ENCODE measurements at places on chromosomes 5 and 9. TPM values are rescaled to one million over a fixed set of nuclear protein-coding genes. Genes with fewer than 3 reads are reported as not detected.

- DNase-seq: no peak
Observed at GRCh38 chr5:31916327-31916726, 257.8 kb downstream of the GOLPH3 start.

- DNase-seq: no peak
Observed at GRCh38 chr9:122201641-122202040, 27.1 kb downstream of the LHX6 start.

GRCh38 chr5:91119981-91120850 lies 262.9 kb downstream of the ARRDC3 start:
- DNase-seq: no peak

DNA sequence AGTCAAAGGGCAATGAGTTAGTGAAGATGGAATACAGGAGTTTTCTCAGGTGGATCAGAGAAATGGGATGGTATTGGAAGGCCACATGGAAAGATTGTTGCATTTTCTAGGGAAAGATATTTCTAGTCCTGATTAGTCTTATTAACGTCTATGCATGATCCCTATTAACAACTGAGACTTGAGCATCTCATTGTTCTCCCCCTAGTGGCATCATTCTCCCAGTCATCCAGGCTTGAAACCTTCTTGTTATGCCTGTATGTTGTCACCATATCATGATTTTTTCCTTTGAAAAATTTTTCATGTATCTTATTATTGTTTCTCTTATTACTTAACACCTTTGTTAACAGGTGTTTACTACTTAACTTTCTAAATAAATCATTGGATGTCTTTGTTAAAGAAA lies 34.4 kb downstream of the KIF2A start:
- no peak for DNase-seq

- no peak for DNase-seq
Observed at GRCh38 chr5:7991125-7991821, 122.3 kb downstream of the MTRR start.

- DNase-seq: no peak
Observed at GRCh38 chr5:143316844-143317631, 86.4 kb downstream of the NR3C1 start.

DNA sequence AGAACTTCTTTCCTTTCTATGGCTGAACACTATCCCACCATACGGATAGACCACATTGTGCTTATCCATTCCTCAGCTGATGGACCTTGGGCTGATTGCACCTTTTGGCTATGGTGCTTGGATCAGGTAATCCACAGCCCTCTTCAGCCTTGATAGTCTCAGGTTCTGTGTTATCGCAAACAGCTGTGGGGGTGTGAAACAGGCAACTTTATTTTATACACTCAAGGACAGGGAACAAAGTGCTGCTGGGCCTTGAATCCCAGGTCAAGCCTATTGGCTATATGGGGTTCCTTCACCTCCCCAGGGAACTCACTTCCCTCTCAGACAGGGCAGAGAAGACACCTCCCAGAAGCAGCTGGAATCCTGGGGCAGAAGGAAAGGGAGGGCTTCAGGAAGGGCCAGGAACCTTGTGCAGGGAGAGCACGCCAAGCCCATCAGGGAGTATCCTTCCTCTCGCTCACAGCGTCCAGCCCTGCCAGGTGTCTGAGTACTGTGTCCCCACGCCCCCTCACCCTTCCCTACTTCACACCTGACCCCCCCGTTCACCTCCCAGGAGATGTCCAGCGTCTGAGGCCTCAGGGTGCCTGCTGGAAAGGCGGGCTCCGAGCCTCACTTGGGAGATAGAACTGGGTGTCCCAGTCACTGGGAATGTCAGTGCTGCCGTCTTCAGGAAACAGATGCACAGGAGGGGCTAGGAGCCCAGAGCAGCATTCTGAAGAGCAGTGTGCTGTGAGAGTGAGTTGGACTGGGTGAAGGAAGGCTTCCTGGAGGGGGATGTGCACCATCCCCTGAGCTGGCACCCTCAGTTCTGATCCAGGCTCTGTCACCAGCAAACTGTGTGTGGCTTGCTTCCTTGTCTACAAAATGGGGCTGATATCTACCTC lies 32.8 kb downstream of the AFAP1L1 start:
- DNase-seq: no peak

The ADAM19 gene
- 64.0 TPM for polyA plus RNA-seq

The ZFP2 gene
- polyA plus RNA-seq: 2.3 TPM

DNA sequence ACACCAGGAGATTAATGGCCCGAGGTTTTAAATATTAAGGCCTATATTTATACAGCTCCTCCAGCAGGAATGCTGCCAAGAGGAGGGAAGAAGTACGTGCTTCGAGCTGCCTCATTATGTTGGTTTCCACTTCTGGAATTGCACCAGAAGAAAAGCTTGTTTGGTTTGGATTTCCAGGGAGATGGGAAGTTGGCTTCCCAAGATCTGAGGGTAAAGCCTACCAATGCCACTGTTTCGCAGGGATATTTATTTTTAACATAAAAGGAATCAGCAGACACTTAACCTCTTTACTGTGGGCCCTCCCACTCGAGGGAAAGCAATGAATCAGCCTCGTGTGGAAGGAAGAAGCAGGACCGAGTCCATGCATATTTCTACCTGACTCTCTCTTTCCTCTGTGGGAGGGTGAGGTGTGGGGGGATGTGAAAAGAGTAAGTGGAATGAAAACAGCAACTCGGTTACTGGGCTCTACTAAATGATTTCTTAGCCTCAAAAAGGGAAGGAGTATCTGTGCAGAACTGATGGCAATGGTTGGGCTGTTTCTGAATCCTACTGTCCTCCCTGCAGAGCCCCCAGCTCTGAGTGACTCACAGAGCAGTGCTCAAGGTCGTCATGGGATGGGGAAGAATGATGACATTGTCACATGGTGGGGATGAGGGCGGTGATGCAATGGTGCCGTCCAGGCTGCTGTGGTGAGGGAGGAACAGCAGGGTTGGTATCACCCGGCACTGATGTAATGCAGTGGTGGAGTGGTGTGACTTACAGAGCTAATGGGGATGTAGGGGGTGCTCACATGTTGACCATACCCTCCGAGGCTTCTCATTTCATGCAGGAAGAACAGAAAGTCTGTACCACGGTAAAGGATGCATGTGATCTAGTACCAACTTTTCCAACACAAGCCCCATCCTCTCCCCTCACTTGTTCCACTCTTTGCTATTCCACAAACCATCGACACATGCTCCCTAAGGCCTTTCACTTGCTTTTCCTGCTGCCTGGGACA lies 215.0 kb upstream of the PANK3 start:
- peak; percentile 21 for DNase-seq

The TAF11L10 gene
- polyA plus RNA-seq: not detected

DNA sequence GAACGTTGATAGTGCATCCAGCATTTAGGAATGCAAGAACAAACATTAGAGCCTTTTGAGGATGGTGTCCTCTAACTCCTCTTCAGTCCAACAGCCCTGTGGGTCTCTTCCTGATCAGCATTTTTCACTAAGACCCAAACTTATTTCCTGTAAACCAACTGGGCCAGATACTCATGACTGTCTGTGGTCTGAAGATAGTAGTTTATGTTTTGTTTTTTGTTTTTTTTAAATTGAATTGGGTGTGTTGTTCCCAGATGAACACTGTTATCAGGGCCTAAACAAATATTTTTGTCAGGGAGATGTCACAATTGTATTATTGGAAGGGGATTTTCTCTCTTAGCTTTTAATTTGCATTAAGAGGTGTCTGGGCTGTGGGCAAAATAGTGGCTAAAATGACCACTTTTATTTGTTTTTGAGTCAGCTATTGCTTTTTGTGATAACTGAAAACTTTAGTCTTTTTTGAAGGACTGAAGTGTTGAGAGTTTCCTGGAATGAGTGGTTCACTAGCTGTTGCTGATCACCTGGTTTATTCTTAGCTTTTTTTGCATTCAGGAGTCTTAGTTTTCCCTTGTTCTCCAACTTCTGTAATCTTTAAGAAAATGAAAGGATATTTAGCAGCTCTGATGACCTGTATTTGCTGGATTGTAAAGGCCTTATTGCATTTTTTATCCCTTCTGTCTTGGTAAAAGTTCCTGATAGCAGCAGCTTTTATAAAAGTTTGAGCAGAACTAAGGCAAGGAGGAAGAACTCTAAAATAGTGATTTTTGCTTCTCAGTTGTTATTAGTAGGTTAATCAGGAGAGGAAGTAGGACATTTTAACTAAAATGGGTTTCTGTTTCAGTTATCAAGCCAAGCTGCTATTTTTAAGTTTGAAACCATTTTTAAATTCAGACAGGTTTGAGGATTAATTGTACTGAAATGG lies 5.5 kb downstream of the MAN2A1 start:
- no peak for DNase-seq

DNA sequence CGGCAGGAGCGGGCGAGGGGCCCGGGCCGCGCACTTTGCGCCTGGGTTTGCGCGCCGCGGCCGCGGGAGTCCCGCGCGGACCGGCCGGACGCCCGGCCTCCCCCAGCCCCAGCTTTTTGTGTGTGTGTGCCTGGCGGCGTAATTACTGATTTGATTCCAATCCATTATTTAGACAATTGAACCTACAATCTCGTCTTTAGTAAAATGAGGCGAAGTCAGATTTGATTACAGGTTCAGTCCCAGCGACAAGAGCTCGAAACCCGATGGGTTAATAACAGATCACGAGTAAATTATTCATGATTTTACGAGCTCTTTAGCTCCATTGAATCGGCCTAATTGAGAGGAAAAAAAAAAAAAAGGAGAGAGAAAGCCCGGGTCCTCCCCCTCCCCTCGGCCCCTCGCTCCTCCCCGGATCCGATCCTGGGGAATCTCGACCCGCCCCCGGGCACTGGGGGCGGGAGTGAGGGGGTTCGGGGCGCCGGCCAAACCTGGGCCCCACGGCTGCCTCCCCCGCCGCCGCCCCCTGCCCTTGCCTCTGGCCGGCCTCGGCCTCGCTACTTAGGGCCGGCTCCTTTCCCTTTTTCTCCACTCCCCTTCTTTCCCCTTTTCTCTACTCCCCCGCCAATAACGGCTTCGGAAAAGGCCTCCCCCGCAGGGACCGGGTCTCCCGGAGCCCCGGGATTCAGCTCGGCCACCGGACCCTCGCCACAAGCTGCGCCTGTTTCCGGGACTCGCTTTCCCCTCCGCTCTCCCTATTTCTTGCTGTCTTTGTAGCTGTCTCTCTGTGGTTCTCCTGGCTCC lies 6.6 kb downstream of the LHX2 start:
- DNase-seq: no peak

GRCh38 chr5:159031915-159032314 lies 67.8 kb downstream of the EBF1 start:
- DNase-seq: no peak

GRCh38 chr5:120055858-120056257 lies 408.2 kb upstream of the PRR16 start:
- no peak for DNase-seq

The NMUR2 gene
- 0.59 TPM for polyA plus RNA-seq

GRCh38 chr5:1519631-1520210 lies 4.0 kb downstream of the LPCAT1 start:
- no peak for DNase-seq

The GOLM1 gene
- 94.9 TPM for polyA plus RNA-seq

DNA sequence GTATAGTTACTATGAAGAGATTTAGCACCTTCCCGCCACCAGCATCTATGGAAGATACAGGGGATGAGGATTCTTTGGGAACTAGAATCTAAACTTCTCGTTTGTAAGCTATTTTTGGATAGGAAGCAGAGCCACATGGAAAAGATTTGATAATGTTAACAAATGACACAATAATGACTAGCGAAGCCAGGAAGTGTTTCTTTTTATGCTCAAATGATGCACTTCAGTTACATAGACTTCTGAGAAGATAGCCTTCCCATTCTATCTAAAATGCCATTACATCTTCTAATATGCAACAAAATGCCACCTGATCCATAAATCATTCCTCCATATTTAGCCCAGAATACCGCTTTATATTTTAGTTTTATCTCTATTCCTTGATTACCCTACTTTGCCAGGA lies 17.0 kb upstream of the TNC start:
- DNase-seq: peak; percentile 60

GRCh38 chr5:86623785-86624483 lies 6.2 kb downstream of the COX7C start:
- DNase-seq: no peak

DNA sequence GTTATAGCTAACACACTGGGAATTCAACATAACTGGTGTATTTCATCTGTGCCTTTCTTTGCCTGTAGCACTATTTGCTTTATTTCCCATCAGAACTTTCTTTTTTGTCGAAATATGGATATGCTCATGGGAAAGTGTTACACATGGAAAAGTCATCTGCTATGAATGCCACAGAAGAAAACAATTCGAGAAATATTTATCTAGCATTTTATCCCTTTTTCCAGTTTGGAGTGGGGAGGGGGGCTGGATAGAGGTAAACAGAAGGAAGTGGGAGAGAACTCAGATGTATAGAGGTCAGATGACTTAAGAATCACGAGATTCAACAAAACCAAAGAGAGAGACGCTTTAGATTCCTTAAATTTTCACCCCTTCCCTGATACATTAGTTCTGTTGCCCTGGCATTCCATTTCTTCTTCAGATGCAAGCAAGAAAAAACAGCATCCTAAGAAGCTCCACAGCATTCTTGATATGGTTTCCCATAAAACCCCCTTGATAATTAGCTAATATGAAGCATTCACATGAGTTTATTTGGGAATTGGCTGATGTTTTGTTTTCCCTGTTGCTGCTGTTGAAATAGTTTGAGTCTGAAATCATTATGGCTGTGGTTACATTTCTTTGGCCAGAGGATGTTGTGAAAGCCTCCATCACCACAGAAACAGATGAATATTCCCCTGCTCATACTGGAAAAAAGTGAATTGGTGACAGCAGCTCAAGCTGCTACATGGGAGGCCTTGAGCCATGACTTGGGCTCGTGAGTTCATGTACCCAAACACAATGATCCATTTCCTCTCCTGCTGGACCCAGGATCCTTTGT lies 335.8 kb upstream of the DAB2 start:
- peak; percentile 82 for DNase-seq

- DNase-seq: no peak
Observed at GRCh38 chr9:3976865-3977613, 322.8 kb downstream of the GLIS3 start.

The DEPDC1B gene
- polyA plus RNA-seq: 8.8 TPM

DNA sequence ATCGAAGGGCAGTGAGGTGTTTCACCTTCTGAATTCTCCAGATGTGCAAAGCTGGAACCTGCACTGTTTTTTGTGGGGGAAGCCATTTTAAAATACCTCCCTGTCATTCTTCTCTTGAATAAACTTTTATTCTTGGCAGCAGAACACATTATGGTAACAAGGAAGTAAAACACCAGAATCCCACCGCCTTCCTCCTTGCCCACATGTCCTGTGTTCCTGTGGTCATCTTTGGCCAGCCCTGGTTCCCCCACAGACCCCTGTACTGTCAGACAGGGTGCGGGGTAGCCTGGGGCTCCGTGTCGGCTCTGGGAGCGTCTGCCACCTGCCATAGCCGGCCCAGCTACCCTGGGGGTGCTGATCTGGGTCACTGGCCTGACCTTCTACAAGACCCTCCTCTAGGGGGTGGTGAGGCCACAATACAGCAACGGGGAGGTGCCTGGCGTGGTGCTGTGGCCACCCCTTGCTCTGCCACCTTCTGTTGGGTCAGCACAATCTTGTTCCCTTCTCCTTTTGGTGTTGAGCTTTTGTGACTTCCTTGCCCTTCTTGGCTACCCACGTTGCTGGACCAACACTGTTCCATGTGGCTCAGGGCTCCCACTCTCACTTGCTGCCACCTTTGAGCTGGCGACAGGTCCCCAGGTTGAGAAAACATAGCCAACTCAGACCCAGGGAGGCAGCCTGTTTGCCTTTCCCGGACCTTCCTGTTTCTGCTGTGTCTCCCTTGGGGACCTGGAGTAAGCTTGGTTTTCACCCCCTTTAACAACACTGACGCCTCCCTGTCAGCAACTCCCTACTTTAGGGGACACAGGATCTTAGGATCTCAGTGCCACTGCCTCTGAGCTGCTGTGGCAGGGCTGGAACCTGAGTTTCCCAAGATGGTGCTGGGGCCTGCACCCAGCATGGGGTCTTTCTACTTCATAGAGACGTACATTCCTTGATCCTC lies 4.8 kb downstream of the WNK2 start:
- no peak for DNase-seq
